ENCODE measurements at places on chromosomes 11 and 22.
A peak's percentile ranks its signal among the peaks of the same experiment; 100 is the strongest.

DNA sequence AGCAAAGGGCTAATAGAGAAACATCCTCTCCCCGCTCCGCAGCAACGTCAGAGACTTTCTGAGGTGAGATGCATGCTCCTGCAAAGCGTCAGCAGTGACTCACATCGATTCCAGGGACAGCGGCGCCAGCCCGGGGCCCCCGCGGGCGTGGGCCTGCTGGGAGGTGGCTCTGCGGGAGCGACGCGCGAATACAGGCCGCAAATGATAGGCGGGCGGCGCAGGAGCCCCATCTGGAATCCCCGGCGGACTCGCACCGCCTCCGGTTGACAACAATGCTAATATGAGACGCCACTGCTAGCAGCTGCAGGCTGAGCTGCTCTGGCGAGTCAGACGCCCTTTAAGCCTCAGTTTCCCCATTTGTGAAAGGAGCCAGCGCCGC is 557 bp downstream of the RANGAP1 start:
- DNase-seq, result peak; percentile 94

- peak; percentile 5 for DNase-seq
These were observed 25.7 kb downstream of the CASP5 start for GRCh38 chr11:104997288-104997687.

GRCh38 chr11:126718276-126718675 is 282.3 kb downstream of the KIRREL3 start:
- peak; percentile 7 for DNase-seq

GRCh38 chr22:39182478-39183030 is 30.1 kb upstream of the CBX7 start:
- no peak for DNase-seq

- DNase-seq, result no peak
These were observed 126.7 kb upstream of the BLID start for GRCh38 chr11:122242731-122243130.

DNA sequence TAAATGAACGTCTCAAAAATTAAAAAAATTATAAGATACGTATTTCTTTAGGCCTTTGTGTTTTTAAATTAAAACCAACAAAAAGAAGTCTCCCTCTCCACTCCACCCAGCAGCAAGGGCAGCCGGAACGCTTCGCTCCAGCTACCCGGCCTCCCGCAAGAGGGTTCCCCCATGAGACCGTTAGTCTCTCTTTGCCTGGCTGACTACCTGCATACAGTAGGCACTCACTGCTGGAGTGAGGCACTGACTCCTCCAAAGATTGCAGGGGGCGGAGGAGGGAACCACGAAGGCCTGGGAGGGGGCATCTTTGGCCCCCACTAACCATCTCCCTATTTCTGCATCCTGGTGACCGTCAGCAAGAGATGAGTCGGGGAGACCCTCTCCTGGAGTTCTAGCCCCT is 10.1 kb downstream of the CBX6 start:
- no peak for DNase-seq

DNA sequence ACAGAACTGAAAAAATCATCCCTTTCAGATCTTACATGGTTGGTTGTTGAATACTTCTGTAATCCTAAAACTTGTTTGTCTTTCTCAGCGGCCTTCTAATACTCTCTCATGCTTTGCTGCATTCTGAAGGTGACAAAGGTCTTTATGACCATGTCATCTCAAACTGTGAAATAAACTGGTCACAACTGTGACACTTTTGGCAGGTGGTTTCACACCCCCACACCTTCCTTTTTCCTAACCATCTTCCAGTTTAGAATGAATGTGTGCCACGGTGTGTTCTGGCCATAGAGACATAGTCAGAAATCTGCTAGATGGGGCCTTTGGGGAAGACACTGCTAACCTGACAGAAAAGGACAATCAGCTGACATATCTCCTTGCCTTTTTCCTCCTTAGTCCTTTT is 14.7 kb upstream of the RFPL3 start:
- no peak for DNase-seq

- no peak for DNase-seq
These were observed 154.6 kb downstream of the GRIK4 start for GRCh38 chr11:120666121-120666639.

GRCh38 chr22:46968848-46969247 is 206.4 kb downstream of the TBC1D22A start:
- no peak for DNase-seq

- DNase-seq, result no peak
These were observed 2.5 kb upstream of the KRTAP5-2 start for GRCh38 chr11:1600626-1601025.

DNA sequence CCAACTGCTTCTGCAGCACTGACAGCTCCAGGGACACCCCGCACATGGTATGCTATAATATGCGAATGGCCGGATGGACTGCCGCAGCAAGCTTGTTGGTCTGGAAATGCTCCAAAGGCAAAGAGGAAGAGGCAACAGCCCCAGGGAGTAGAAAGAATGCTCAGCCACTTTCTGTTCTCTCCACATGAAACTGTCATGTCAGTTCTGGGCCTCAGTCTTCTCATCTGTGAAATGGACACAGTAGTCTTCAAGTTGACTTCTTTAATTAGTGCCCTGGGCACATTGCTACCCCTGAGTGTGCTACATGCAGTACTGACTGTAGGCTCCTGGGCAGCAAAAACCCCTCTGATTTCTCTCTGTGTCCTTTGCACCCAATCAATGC is 19.9 kb downstream of the IL10RA start:
- DNase-seq, result no peak

DNA sequence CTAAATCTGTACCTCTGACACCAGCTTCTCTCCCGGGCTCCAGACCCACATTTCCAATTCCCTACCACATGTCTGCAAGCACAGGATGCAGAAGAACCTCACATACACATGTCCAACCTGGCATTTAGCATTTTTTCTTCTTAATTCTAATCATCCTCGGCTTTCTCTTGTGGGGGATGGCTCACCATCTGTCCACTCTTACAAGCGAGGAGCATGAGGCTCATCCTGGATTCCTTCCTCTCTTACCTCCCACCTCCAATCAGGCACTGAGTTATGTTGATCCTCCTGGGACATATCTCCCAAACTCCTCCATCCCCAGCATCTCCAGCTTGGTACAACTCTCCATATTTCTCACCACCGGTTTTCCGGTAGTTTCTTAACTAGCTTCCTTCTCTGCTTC is 149.8 kb upstream of the LARGE1 start:
- no peak for DNase-seq

GRCh38 chr11:47502767-47503166 is 50.2 kb downstream of the CELF1 start:
- no peak for DNase-seq

- DNase-seq, result peak; percentile 67
These were observed 261.6 kb upstream of the SORL1-AS1 start for GRCh38 chr11:121714351-121714750.

GRCh38 chr22:20650294-20651207 is 123.4 kb upstream of the SERPIND1 start:
- DNase-seq, result no peak
